Stimulated activated CD8-positive, alpha-beta memory T cell treated with anti-CD3 and anti-CD28 coated beads, Interleukin-15, amount 100 ng/mL, for 24 hours (primary cell): ENCODE measurements at places on chromosomes 2 and 18.

GRCh38 chr2:42888321-42889245 is 96.2 kb upstream of the HAAO start:
- no peak for DNase-seq

GRCh38 chr2:189549449-189549832 is 31.1 kb downstream of the SLC40A1 start:
- DNase-seq = no peak

GRCh38 chr2:177758591-177759371 is 313.8 kb downstream of the PDE11A start:
- DNase-seq = no peak

- no peak for DNase-seq
Observed at GRCh38 chr2:177273408-177273807, 8.9 kb upstream of the NFE2L2 start.

DNA sequence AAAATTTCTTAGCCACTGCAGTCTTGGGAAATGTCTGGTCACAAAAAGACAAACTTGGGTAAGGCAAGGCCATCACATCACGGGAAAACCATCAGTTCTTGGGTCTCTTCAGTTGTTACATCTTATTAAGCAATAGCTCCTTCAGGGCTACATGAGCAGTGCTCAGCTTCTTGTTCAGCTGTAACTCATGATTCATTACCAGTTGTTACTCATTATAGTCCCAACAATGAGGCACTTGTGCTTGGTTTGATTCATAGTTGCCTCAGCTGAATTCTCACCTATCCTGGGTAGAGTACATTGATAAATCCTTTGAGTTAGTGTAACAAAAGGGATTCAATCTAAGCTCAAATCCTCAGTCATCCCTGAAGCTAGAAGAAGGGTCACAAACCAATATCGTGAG is 102.4 kb upstream of the DCC start:
- no peak for DNase-seq

DNA sequence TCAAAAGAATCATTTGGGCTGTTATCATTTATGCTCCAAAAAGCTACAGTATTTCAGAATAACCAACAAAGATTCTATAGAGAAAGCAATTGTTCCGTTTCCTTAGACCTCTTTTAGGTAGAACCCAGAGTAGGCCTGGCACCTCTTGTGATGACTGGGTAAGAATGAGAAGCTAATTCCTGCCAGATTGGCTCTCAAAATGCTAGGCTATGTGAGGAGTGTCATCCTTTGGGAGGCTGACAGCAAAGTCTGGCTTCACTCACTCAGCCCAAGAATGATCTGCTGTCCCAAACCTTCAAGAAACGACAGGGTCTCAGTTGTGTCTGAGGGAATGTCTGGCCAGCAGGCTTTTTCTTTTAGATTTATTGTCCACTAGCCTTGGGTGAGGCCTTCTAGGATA is 4.5 kb downstream of the CERS6 start:
- DNase-seq = no peak

GRCh38 chr2:134683561-134684112 is 35.2 kb downstream of the TMEM163 start:
- DNase-seq = no peak

GRCh38 chr18:14919666-14920065 is 171.7 kb downstream of the ANKRD30B start:
- no peak for DNase-seq

- no peak for DNase-seq
Observed at GRCh38 chr2:220833446-220833845, 738.7 kb downstream of the EPHA4 start.

DNA sequence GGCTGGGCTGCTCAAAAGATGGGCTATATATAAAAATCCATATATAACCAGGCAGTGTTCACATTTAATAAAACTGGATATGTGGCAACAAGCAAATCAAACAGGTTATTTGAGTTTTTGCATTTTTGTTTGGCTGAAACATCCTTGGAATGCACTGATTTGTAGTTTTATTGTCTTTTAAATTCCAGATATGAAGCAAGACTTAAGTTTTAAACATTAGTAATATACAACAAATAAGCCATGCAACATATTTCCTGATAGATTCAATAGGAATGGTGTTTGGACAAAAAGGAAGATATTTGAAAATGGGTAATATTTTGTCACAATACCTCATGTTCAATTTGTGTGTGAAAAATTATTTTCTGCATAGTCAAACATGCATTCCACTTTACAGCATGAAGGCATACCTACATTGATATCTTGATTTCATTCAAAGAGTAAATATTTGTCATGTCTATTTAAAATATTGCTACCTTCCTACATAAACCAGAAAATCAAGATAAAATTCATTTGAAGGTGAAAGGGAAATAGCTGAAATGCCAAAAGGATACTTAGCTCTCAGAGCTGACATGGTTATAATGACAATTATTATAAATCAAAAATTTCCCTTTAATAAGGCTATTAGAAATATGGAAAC is 132.3 kb upstream of the NETO1 start:
- DNase-seq = no peak
